ENCODE measurements at places on chromosomes 6 and 20. TPM values are rescaled to one million over a fixed set of nuclear protein-coding genes. Genes with fewer than 3 reads are reported as not detected.

The FAXC gene
- total RNA-seq: 23.2 TPM

The SAMD10 gene
- total RNA-seq: 3.0 TPM

The MAS1 gene
- not detected for total RNA-seq

The OXT gene
- total RNA-seq: not detected

The LINC00237 gene
- not detected for total RNA-seq

The HCK gene
- 7.6 TPM for total RNA-seq

The RAB23 gene
- 70.8 TPM for total RNA-seq

The C2 gene
- total RNA-seq: 33.4 TPM

The HTR1E gene
- not detected for total RNA-seq

- H3K27ac ChIP-seq: no peak overlapping the region
- no peak for ATAC-seq
- no peaks in the 10 kb centered on the region for H3K4me1 ChIP-seq
- no peaks in the 10 kb centered on the region for H3K27me3 ChIP-seq
Observed at GRCh38 chr6:9999796-10000195, 415.1 kb downstream of the TFAP2A start.

- no peak overlapping the region for H3K4me3 ChIP-seq
- ATAC-seq: peak; percentile 94
- H3K27me3 ChIP-seq: no peaks in the 10 kb centered on the region
- no peaks in the 10 kb centered on the region for H3K4me1 ChIP-seq
- no peak overlapping the region for H3K27ac ChIP-seq
Observed at GRCh38 chr6:157669747-157670216, 153.3 kb upstream of the SNX9 start.

GRCh38 chr6:1348675-1349074, 36.8 kb downstream of the FOXQ1 start:
- ATAC-seq: peak; percentile 81
- peaks cover 46% of the 10 kb centered on the region for H3K4me1 ChIP-seq
- no peaks in the 10 kb centered on the region for H3K36me3 ChIP-seq

DNA sequence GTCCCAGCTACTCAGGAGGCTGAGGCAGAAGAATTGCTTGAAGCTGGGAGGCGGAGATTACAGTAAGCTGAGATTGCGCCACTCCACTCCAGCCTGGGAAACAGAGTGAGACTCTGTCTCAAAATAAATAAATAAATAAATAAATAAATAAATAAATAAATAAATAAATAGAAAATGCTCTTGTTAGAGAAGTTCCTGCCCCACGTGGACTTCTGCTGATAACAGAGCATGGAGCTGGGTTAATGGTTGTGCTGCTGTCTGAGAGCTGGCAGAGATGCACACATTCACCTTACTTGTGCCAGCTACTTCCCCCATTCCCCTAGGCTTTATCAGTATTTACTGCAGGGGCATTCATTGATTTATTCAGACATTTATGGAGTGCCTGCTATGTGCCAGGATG, 155.2 kb upstream of the KCNG1 start:
- H3K27ac ChIP-seq: no peak overlapping the region
- H3K4me3 ChIP-seq: no peak overlapping the region
- ATAC-seq: no peak
- peaks cover 29% of the 10 kb centered on the region for H3K27me3 ChIP-seq
- no peaks in the 10 kb centered on the region for H3K4me1 ChIP-seq
- no peaks in the 10 kb centered on the region for H3K36me3 ChIP-seq

- H3K27ac ChIP-seq: peak within 1 kb of the TSS; percentile 93
- no peaks in the 10 kb centered on the region for H3K4me1 ChIP-seq
- ATAC-seq: peak; percentile 90
- H3K27me3 ChIP-seq: no peaks in the 10 kb centered on the region
Observed at GRCh38 chr20:50958615-50959542, at the start of gene MOCS3. TSS of gene MOCS3 (plus strand) at chr20:50958818. CDS start at chr20:50958843, 25 bp downstream.

GRCh38 chr6:87241304-87241703, 81.1 kb upstream of the SMIM8 start:
- no peak overlapping the region for H3K4me3 ChIP-seq
- no peak overlapping the region for H3K27ac ChIP-seq
- H3K4me1 ChIP-seq: no peaks in the 10 kb centered on the region
- peaks cover 39% of the 10 kb centered on the region for H3K36me3 ChIP-seq
- H3K27me3 ChIP-seq: no peaks in the 10 kb centered on the region

- no peaks in the 10 kb centered on the region for H3K36me3 ChIP-seq
- H3K27ac ChIP-seq: no peak overlapping the region
- H3K4me3 ChIP-seq: no peak overlapping the region
- ATAC-seq: no peak
- peaks cover 9% of the 10 kb centered on the region for H3K4me1 ChIP-seq
Observed at GRCh38 chr20:51384875-51385274, 157.6 kb downstream of the NFATC2 start.

DNA sequence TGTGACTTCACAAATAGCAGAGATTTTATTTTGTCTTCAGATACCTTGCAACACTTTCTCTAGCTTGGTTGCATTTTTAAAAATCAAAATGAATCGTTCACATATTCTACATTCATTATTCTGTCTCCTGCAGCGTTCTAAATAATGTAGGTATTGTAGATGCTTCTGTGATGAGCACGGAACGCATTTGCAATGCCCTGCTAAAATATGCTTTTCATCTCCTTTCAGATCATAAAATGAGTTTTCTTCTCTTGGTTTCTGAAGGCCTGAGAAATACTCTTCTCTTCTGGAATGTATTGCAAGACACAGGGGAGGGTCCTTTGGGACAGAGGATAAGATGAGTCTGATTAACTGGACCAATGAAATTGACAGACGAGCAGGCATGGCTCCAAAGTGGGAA, 390.7 kb downstream of the PREX1 start:
- no peak overlapping the region for H3K27ac ChIP-seq
- no peak overlapping the region for H3K4me3 ChIP-seq

- H3K27me3 ChIP-seq: no peaks in the 10 kb centered on the region
- no peak for ATAC-seq
- no peak overlapping the region for H3K27ac ChIP-seq
- H3K4me3 ChIP-seq: no peak overlapping the region
- H3K36me3 ChIP-seq: no peaks in the 10 kb centered on the region
Observed at GRCh38 chr6:121765060-121765459, 329.6 kb downstream of the GJA1 start.

- peak; percentile 17 for ATAC-seq
- peaks cover 3% of the 10 kb centered on the region for H3K27me3 ChIP-seq
- no peaks in the 10 kb centered on the region for H3K36me3 ChIP-seq
- H3K4me1 ChIP-seq: no peaks in the 10 kb centered on the region
Observed at GRCh38 chr6:187210-187861, 105.0 kb upstream of the DUSP22 start.

DNA sequence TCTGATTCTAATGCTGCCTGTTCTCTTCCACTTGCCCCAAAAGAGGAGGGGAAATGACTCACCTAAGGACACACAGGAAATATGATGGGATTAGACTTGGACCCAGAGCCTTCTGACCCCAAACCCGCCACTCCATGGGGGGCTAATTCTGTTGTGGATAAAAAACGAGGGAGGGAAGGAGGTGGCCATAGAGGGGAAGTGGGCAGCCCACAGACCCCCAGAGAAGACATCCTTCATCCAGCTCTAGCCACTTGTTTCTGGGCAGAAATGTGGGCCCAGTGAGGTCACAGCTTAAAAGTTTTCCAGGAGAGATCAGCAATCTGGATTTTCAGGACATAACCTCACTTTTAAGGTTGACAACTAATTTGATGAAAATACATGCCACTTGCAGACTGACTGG, 202.1 kb downstream of the ANKRD60 start:
- peaks cover 25% of the 10 kb centered on the region for H3K27me3 ChIP-seq
- no peaks in the 10 kb centered on the region for H3K36me3 ChIP-seq
- H3K27ac ChIP-seq: no peak overlapping the region
- ATAC-seq: no peak
- peaks cover 8% of the 10 kb centered on the region for H3K4me1 ChIP-seq
- H3K4me3 ChIP-seq: no peak overlapping the region

GRCh38 chr20:63293456-63293855, 470 bp downstream of the COL20A1 start:
- H3K4me3 ChIP-seq: no peak overlapping the region
- no peak overlapping the region for H3K27ac ChIP-seq
- peaks cover 10% of the 10 kb centered on the region for H3K36me3 ChIP-seq
- peaks cover 69% of the 10 kb centered on the region for H3K27me3 ChIP-seq
- peaks cover 14% of the 10 kb centered on the region for H3K4me1 ChIP-seq
- ATAC-seq: no peak

- no peak overlapping the region for H3K4me3 ChIP-seq
- H3K4me1 ChIP-seq: peaks cover 15% of the 10 kb centered on the region
- ATAC-seq: no peak
- H3K27ac ChIP-seq: no peak overlapping the region
- H3K36me3 ChIP-seq: no peaks in the 10 kb centered on the region
Observed at GRCh38 chr20:51386586-51386985, 155.9 kb downstream of the NFATC2 start.

DNA sequence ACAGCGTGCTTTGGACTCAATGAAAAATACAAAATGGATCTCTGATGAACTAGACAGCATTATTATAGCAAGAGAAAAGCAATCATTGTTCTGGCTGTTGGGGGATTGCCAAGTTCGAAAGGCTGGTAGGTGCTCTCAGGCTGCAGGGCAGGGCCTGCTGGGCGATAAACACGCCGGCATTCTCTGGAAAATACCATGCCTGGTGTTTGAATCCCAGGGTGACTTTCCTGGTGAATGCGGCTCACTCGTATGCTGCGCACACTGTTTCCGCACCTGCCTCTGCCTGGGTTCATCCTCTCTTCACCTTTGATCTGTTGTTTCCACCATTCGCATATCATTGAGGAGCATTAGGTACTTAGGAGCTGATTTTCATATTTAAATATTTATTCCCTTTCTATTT, 37.4 kb downstream of the GCNT2 start:
- no peaks in the 10 kb centered on the region for H3K27me3 ChIP-seq
- H3K27ac ChIP-seq: peak overlapping the region; percentile 84
- ATAC-seq: no peak
- H3K4me1 ChIP-seq: peaks cover 7% of the 10 kb centered on the region

- H3K4me3 ChIP-seq: no peak overlapping the region
- no peak for ATAC-seq
- no peaks in the 10 kb centered on the region for H3K36me3 ChIP-seq
- no peaks in the 10 kb centered on the region for H3K4me1 ChIP-seq
- no peaks in the 10 kb centered on the region for H3K27me3 ChIP-seq
- no peak overlapping the region for H3K27ac ChIP-seq
Observed at GRCh38 chr6:89582669-89583325, 55.8 kb downstream of the LYRM2 start.

GRCh38 chr6:150813319-150813992, 52.0 kb upstream of the MTHFD1L start:
- ATAC-seq: no peak
- H3K27ac ChIP-seq: no peak overlapping the region
- H3K36me3 ChIP-seq: peaks cover 18% of the 10 kb centered on the region

DNA sequence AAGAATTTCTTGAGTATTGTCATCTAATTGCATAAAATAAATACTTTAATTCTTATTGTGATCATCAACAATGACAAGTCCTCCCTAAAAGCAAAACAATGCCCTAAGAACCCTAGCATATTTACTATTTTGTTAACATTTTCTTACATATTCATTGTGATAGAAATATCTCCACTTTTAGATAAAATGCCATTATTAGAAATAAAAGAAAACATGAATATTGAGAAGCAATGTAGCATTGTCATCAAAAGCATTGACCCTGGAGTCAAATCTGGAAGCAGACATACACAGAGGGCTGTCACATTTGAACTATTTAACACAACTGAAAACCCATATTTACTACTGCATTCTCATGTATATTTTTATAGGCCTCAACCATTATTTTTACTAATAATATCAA, 257.7 kb downstream of the SYNE1 start:
- H3K27ac ChIP-seq: peak overlapping the region; percentile 90
- H3K36me3 ChIP-seq: no peaks in the 10 kb centered on the region
- no peak for ATAC-seq

DNA sequence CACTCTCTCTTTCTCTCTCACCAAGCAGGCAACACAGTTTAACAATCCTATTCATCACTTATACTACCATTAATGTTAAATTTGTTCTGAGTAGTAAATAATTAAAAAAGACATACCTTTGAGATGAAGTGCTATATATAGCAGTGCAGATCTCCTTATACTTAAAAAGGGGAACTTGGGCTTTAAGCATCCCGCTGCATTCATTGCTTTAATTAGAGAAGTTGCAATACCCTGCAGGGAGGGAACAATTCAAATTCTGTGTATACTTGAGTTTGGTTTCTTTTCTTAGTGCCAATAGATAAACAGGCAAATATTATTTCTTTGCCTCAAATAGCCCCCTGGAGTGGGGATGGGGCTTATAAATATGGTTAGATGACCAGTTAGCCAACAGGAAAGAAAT, 10.8 kb upstream of the ZBTB24 start:
- H3K36me3 ChIP-seq: no peaks in the 10 kb centered on the region
- no peak overlapping the region for H3K27ac ChIP-seq
- H3K27me3 ChIP-seq: no peaks in the 10 kb centered on the region
- H3K4me3 ChIP-seq: no peak overlapping the region

GRCh38 chr6:145848541-145848940, 33.9 kb upstream of the FBXO30 start:
- no peaks in the 10 kb centered on the region for H3K36me3 ChIP-seq
- H3K27me3 ChIP-seq: no peaks in the 10 kb centered on the region
- ATAC-seq: no peak

All from gastroesophageal sphincter (tissue), 4 donors.